ENCODE measurements at places on chromosomes 7 and 10.
A peak's percentile ranks its signal among the peaks of the same experiment; 100 is the strongest.

GRCh38 chr10:109891105-109891504 is 32.2 kb downstream of the XPNPEP1 start:
- no peak for DNase-seq

DNA sequence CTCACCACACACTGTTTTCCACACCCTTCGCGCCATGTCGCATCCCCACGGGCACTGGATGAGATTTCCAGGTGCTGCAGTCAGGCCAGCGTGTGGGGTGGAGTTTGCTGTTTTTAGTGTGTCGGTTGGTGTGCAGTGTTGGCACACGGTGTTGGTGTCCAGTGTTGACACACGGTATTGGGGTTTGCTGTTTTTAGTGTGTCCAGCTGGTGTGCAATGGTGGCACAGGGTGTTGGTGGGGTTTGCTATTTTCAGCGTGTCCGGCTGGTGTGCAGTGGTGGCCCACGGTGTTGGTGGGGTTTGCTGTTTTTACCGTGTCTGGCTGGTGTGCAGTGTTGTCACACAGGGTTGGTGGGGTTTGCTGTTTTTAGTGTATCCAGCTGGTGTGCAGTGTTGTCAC is 20.1 kb upstream of the PRKAR1B start:
- DNase-seq = no peak

DNA sequence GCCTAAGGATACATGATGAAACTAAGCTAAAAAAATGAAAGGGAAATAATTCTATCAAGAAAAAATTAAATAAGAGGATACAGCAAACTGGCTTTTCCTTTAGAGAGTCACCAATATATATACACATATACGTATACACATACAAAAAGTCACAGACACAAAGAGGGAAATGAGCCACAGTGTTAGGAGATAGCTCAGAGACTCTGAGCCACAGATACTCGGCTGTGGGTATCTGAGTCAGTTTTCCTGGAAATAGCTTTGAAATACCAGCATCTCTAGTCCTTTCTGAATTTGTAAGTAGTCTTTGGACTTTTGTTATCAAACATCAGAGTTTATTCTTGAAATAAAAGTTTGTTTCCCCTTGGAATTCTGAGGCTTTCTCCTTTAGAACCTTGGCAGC is 111.8 kb downstream of the TBXAS1 start:
- no peak for DNase-seq

- peak; percentile 98 for DNase-seq
Measured at GRCh38 chr7:129091484-129092002, 36.6 kb upstream of the TNPO3 start.

GRCh38 chr10:17488848-17489247 is 34.5 kb upstream of the ST8SIA6 start:
- no peak for DNase-seq

GRCh38 chr7:73340514-73340913 is 12.6 kb downstream of the FKBP6 start:
- DNase-seq = no peak

DNA sequence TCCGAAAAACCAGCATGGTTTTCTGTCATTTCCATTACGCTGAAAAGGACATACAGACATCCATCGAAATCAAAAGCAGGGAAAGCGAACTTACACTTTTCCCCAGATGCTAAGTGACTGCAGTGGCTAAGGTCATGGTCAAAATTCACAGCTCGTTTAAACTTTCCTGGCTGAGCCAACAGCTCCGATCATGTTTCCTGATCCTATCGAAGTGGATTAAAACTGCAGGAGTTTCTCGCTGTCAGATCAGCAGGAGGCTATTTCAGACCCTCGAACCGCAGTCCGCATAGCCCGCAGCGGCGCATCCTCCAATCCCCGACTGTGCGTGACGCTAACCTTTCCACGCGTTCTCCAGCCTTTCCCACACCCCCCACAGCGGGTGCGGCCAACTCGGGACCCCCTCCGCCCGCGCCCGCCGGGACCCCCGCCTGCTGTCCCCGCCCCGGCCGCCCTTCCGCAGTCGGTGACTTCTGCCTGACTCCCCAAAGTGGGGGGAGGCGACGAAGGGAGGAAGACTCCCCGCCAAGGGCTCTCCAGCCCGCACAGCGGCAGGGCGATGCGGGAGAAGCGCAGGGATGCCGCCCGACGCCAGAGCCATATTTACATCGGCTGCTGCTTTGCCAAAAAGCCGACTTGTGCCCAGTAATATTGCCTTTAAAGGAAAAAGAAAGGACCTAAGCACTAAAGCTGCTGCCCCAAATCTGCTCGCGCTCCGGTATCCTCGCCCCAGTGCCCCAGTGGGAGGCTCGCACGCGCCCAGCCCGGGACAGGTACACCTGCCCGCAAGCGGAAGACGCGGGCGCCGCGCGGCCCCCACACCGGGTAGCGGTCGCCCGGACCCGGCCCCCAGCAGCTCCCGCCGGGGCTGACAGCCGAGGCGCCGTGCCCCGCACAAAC is 1.2 kb downstream of the PIP4K2A start:
- DNase-seq = peak; percentile 28

- DNase-seq = no peak
Measured at GRCh38 chr10:120946497-120946896, 95.3 kb downstream of the WDR11 start.

DNA sequence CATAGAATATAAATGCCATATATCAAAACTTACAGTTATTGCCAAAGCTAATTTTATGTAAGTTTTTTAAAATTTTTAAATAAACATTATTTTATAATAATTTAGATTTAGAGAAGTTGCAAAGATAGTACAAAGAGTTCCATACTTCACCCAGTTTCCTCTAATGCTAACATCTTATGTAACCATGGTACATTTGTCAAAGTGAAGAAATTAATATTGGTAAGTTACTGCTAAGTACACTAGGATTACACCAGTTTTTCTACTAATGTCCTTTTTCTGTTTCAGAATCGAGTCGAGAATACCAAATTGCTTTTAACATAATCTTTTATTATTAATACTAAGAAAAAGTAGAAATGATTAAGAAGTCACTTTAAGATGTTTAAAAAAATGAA is 29.2 kb downstream of the CSGALNACT2 start:
- DNase-seq = no peak

GRCh38 chr10:122072491-122072890 is 83.5 kb downstream of the TACC2 start:
- DNase-seq = no peak

DNA sequence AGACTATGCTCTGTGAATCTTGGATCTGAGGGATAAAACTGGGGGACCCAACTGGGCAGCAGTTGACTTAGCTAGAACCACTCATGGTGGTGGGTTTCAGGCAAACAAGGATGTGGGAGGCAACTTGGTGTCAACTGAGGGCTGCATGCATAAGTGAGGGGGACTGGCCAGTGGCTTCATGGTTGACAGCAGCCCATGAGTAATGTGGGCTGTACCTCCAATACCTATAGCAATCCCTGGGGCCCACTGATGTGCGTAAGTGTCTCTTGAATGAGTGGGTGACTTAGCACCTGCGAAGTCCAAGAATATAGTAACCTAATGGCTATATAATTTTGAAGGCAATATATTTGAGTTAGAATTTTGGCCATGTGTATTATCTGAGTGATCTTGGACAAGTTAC is 13.7 kb upstream of the MAP3K8 start:
- no peak for DNase-seq

GRCh38 chr10:75058161-75058560 is 53.3 kb upstream of the SAMD8 start:
- DNase-seq = no peak

DNA sequence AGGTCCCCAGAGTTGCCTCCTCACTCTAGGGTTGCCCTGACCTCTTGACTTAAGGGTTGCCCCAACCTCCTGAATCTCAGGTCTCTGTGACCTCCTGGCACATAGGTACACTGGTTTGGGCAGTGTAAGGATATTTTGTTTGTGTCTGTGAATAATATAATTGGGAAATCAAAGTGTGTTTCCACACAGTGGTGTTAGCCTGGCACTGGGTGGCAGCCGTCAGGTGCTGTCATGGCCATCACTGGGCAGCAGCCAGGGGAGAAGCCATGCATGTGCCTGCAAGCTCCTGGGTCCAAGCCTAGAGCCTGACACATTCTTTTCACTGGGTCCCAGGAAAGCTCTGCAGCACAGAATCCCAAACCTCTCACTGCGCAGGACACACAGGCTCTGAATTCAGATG is 3.6 kb upstream of the CCDC201 start:
- no peak for DNase-seq

GRCh38 chr10:24804956-24805355 is 81.3 kb upstream of the ARHGAP21 start:
- DNase-seq = no peak

DNA sequence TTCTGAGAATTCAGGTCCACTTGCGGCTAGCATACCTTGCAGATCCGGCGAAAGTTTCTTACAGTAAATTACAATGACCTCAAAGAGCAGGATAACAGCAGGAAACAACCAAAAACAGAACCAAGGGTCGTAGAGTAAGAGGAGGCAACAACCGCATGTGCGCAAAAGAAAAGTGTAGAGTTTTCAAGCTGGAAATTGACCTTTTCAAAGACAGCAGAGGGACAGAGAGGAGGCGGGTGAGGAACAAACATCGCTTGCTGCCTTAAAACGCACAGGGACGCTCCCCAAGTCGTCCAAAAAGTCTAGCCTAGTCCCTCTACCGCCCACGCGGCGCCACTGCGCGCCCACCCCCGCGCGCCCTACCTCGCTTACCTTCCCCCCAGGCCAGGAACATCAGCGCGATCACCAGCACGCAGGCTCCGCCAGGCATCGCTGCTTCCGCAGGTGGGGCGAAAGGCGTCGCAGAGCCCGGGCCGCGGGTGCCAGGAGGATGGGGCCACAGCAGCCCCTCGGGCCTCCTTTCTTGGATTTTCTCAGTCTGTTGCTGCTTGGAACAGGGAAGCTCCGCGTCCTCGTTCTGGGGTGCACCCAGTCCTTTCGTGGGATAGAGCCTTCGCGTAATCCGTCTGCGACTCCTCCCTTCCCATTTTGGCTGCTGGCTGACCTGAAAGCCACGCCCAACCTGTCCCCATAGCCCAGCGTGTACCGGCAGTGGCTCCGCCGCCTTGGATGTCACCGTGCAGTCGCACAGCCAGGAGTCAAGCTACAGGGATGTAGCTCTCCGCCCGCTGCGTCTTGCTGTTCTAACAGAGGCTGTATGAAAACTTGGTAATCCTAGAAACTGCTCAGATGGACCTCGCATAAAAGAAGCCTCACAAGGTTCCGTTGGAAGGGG is at the start of gene VWDE:
Gene VWDE (minus strand): TSS at position 579 of the 895 bp plus-strand sequence. CDS start 149 bp downstream, at position 430.
- DNase-seq = peak; percentile 79

DNA sequence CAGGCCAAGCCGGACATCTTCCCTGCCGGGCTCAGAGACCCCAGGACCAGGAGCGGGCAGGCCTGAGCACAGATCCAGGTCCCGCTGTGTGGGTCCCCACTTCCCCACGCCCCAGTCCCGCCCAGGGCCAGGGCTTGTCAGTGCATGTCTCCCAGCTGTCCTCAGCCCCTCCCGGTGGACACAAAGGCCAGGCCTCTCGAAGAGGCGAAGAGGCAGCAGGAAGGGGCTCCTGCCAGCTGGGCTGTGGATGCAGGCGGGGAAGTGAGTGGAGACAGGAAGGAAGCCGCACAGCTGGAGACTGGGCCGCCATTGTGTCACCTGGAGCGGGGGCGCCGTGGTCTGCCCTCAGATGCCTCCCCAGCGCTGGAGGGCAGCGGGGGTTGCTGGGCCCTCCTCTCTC is 4.8 kb downstream of the GRIFIN start:
- peak; percentile 55 for DNase-seq

DNA sequence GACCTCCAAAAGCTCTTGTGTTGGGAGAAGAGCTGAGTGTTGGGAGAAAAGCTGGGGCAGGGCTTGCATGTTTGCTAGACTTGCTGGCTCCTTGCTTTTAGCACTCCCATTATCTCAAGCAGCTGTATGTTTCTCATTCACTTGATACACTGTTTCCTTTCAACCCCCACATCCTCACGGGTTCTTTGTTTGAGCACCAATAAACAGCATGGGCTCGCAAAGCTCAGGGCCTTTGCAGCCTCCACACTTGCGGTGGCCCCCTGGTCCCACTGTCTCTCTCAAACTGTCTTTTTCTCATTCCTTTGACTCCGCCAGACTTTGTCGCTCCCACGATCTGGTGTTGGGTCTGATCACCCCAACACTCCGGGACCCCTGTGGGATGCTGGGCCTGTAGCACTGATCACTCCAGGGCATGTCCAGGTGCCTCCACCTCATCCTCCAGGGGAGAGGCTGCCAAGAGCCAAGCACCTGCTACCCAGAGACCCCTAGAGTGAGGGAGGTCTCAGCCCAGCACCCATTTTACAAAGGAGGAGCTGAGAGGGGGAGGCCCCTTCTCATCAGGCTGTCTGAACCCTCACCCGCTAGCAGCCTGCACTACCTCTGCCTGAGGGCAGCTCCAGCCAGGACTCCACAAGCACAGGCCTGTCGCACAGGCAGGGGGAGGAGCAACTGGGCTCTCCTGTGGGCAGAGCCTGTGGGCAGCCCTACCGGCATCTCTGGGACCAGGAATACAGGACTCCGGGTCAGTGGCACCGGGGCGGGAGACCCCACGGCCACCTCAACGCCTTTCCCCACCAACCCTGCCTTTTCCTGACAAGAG is 49.1 kb upstream of the MSMB start:
- no peak for DNase-seq

- DNase-seq = no peak
Measured at GRCh38 chr7:26493737-26494428, 202.2 kb downstream of the SNX10 start.

DNA sequence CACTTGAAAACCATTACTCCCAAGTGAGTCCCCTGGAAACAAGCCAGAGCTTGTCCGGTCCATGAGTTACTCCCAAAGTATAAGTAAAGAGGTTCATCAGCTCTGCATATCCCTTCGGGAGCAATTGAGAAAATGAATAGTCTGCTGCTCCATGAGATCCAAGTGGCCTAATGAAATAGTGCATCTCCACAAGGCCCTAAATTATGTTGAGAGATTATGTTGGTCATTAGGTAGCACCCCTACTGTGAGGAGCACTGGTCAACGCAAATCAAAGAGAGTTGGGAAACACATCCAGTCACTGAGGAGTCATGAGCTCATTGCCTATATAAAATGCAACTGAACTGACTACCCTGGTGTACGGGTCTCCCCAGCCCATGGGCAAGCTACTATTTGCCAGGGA is 205.5 kb upstream of the AOAH start:
- DNase-seq = no peak

DNA sequence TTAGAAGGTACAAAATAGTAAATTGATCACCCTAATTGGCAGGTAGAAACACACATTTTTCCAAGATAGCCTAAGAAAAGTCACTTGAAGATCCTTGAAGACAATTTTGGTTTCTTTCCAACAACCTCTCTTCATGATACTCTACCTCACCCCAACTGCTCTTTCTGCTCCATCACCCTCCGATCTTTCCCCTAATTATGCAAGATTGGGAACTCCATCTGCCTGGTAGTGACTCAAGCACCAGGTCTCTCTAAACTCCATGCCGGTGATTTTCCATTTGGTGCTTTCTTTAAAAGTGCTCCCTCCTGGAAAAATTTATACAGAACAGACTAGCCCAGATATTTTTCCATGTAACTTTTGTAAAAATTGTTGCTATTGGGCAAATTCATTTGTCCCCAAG is 1.1 kb upstream of the AKR1B1 start:
- no peak for DNase-seq

GRCh38 chr7:152145853-152146466 is 120.5 kb downstream of the GALNT11 start:
- DNase-seq = no peak

Measured in WTC11 (cell line).